ENCODE measurements at places on chromosomes 11 and 22.

GRCh38 chr11:59660621-59661020 lies 8.2 kb downstream of the PATL1 start:
- no peak for DNase-seq

DNA sequence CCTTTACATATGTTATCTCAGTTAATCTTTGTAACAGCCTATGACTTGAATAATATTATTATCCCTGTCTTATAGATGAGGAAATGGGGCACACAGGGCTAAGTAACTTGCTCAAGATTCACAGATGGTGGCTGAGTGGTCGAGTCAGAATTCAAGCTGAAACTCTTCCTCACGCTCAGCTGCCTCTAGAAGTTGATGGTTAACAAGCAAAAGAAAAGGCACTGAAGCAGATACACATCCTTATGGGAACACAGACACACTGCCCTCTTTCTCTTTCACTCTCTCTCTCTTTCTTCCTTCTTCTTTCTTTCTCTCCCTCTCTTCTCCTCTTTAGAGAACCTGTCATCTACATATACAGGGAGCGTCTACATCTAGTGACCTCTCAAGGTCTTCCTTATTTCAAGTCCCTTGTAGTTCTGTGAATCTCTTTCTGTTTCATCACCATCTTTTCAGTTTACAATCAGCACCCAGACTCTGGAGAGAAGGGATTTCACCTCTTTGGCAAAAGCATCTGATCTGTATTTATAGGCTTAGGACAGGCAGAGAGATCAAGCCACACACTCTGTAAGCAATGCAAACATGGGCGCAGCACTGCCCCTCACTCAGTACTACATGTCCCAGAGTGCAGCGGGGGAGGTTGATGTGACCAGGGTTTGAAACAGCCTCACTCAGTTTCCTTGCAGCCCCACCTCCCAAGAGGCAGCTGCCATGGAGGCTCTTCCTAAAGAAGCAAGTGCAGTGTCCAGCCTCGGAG lies 75.7 kb downstream of the GRAMD1B start:
- no peak for DNase-seq

DNA sequence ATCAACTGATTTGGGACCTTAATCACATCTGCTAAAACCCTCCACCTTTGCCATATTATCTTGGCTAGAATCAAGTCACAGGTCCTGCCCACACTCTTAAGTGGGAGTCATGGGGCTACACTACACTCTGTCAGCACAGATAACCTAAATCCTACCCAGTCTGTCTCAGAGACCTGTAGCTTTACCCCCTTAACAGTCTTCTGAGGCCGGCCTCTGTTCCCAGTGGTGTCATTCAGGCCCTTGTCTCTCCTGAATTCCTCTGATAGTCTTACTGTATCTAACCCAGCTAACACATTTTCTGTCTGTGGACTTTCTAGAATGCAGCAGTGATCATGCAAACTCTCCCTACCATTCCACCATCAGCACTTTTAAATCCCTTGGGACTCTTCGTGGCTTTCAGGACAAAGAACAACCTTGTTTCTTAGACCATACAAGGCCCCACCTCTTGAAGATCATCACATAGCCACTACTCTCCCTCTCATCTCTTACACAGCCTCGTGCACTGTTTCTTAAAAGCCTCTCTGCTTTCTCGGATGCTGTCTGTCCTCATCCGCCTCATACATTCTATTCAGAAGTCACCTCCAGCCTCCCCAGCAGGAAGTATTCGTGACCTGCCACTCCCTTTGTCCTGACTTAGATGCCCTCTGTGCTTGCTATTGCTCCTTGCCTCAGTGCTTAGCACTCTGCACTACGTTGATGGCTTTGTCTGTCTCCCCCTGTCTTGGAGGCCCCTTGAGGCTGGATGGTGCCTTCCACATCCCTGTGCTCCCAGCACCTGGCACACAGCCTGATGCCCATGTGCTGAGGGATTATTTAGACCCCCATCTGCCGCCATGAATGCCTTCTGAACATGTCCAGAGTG lies 57.9 kb downstream of the PANX1 start:
- no peak for DNase-seq

DNA sequence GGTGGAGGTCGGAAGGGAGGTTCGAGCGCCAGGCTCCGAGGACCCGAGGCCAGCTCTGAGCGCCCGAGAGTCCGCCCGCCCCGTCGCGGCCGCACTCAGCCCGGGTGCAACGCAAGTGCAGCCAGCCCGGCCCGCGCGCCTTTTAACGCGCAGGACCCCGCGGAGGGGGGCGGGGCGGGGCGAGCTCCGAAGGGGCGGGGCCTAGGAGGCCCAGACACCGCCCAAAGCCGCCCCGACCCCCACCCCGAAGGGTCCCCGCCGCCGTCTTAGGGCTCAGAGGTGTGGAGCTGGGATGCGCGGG lies at the start of gene PHOX2A:
PHOX2A (minus strand) TSS at position 117 of the 301 bp plus-strand sequence. CDS start 172 bp downstream, outside the sequence.
- DNase-seq: no peak

DNA sequence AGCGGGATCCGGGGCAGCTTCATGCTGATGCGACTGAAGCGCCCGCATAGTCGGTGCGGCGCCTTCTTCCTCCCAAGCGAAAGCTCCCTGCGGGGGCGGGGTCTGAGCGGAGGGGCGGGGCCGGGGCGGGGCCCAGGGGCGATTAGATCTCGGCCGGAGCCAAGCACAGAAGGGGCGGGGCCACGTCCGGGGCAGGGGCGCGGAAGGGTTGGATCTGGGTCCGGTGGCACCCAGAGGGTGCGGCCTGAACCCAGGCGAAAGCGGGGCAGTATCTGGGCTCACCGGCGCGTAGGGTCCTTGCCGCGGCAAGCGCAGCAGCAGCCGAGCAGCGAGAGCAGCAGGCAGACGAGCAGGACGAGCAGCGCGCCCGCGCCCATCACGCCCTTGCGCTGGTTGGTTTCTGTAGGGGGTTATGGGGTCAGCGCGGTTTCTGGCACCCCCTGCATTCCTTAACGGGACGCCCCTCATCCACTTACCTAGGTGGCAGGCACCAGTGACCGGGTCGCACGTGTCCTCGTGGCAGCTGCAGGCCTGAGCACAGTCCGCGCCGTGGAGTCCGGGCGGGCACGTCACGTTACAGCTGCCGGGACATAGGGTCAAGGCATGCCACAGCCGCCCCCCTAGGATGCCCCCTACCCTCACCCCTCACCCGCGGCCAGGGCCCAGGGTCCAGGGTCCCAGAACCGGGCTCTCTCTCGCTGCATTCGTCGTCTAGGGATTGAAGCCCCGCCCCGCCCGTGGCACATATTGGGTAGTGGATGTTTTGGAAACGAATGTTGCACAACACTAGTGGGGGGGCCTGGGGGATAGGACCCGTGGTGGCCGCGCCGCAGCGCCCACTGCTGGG lies 8.1 kb downstream of the SCARF2 start:
- peak; percentile 91 for DNase-seq

GRCh38 chr22:29226351-29226981 lies 20.8 kb downstream of the EMID1 start:
- DNase-seq: no peak

DNA sequence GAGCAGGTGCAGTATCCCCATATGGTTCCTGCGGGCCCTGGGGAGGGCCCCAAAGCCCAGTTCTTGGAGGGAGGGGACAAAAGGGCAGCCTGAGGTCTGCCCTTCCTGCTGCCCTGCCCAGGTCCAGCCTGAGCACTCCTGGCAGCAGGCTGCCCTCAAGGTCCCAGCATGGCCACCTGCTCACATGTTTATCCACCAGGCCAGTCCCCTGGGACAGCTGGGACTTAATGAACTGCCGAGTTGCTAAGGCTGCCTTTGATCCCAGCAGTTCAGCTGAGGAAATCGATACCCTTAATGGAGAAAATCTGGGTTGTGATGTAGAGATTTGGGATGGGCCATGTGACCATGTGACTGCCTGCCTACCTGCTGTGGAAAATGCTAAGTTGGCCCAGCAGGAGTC lies 146.2 kb downstream of the TRIM29 start:
- DNase-seq: no peak

DNA sequence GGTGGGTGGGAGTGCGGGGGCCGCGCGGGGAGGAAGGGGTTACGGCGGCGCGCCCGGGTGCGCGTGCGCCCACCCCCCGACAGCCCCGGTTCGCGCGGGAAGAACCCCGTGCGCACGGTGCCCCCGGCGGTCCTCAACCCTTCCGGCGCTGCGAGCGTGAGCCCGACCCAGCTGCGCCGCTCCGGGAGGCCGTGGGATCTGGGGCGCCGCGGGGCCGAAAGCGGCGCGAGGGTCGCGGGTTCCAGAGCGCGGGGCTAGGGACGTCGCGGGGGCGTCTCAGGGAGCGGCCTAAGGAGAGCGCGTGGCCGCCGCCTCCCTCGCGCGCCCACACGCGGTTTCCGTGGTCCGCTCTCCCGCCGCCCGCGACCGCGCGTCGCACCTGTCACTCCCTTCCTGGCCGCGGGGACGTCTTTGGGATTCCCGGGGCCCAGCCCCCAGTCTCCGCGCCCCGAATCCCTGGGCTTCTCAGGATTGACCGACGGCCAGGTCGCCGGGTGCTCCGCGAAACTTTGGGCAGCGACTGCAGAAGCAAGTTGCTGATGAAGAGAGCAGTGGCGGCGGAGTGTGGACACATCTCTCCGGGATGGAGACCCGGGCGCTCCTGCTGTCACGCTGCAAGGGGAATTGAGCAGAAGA lies 582 bp downstream of the SREBF2 start:
- DNase-seq: peak; percentile 48

GRCh38 chr11:27158456-27159334 lies 118.1 kb downstream of the BBOX1 start:
- DNase-seq: peak; percentile 10

GRCh38 chr11:121538054-121538453 lies 85.3 kb upstream of the SORL1-AS1 start:
- DNase-seq: peak; percentile 36

DNA sequence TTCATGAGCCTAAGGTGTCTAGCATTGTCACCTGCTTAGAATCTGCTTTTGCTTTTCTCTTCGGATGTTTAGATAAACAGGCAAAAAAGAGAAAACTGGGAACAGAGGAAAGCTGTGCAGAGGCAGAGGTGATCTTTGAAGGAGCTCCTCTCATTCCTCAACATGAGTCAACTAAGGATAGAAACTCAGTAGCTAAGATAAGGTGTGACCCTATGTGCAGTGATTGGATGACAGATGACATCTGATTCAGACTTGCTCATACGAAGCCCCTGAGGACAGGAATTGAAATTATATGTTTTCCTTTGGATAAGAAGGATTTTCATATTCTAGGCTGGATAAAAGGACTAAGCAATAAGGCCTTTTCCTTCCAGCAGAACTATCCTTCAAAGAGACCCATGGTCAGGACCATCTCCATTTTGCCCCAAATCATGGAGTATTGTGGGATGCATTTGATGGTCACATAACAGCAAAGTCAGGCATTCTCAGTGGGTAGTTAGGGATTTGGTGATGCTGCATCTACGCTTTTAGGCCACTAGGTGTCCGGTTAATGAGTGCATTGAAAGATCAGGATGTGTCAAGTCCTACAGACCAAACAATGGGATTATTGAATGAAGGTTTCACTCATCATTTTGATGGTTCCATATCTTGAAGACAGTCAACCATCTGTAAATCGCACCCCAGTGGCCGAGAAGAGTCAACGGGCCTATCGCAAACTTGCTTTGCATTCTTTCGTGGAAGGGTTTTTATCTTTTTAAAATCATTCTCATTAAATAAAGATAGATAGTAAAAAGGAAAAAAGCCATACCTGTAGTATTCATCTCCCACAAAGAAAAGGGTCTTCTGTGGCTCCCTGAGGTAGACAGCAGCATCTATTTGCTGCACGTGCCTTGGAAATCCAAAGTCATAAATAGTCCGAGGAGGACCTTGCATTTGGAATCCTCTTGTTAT lies 32.2 kb downstream of the MMP20 start:
- DNase-seq: no peak

DNA sequence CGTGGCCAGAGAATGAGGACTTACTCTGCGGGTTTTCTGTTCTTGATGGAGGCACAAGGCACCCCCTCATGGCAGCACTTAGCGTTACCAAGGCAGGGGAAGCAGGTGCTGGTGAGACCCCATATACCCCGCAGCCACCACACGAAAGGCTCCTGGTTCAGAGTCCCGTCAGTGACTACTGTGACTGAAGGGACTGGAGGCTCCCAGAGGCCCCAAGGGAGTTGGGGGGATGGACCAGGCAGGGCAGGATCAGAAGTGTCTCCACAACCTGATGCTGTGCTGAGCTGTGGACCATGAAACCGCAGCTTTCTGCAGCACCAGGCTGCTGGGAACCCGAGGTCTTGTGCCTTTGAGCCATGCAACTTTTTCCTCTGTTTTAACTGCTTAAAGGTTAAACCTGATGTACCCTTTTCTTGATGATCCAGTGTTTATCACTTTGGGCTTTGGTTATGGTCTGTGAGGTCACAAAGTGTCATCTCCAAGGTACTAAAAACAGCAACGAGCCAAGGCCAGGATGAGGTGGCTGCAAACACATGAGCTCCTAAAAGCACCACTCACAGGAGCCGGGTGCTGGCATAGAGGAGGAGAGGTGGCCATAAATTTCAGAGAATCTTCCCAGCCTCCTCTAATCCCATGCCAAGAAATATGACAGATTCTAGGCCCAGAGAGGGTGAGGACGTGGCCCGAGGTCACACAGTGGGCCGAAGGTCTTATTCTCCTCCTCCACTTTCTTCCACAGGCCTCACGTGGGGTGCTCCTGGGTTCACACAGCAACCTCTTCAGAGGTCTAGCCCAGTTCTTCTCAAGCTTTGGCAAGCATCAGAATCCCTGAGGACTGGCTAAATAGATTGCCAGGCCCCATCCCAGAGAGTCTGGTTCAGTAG lies 4.2 kb upstream of the LRRC32 start:
- DNase-seq: peak; percentile 72

GRCh38 chr11:131910523-131911387 lies 540.3 kb downstream of the NTM start:
- DNase-seq: no peak

DNA sequence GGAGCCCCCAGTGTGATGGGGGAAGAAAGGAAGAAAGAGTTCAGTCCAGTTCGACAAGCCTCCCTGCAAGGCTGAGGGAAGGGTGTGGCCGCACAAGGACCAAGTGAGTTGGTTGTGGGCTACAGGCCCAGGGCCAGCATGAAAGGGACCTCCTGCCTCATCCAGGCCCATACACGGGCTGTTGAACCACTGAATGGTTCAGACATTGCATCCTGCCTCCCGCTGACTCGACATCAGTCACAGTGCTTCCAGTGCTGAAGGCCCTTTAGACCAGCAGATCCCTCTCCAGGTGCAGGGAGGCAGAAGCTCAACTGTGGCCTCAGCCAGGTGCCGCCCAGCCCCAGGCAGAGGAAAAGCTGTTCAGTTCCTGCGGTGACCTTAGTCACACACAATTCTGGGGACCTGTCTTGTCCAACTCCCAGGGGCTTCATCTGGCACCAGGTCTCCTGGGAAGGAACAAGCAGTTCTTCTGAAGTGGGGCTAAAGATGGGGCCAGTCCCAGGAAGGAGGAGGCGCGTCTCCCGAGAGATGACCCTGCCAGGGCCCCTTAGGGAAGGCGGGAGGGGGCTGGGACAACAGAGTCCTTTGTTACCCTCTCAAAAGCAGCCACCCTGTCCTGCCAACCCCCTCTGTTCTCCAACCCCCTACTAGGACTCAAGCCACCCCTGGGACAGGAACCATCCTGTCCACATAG lies 6.6 kb downstream of the ARRB1 start:
- DNase-seq: no peak

DNA sequence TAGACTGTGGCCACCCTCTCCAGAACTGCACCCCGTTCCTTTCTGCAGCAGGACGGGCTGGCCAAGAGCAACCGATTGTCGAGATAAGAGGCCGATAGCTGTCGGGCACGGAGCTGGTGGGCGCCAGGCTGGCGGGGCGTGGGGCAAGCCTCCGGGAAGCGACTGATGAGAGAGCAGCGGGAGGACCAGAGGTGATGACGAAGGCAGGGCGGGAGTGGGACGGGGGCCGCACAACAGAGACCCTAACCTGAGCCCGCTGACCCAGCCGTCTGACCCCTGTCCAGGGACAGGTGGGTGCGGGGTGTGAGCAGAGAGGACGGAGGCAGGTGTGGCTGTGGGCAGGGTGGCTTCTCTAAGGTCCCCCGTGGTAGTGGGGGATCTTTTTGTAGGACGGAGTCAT lies 7.3 kb upstream of the BRSK2 start:
- no peak for DNase-seq
